ENCODE measurements at places on chromosomes 5 and 9. TPM values are rescaled to one million over a fixed set of nuclear protein-coding genes. Genes with fewer than 3 reads are reported as not detected.

Gene SLC24A2
- not detected for total RNA-seq

Gene ANKRD18B
- total RNA-seq: 0.48 TPM

Gene PALM2AKAP2
- total RNA-seq: 5.0 TPM

Gene SPINK7
- total RNA-seq: not detected

Gene SLCO6A1
- not detected for total RNA-seq

Gene GNA14
- 0.59 TPM for total RNA-seq

Gene PCDHGB1
- total RNA-seq: not detected

Gene KIF12
- not detected for total RNA-seq

Gene PCDHGB4
- total RNA-seq: not detected

Gene ZNF883
- 1.0 TPM for total RNA-seq

Gene WNK2
- 3.8 TPM for total RNA-seq

Gene RNF180
- not detected for total RNA-seq

Gene SMU1
- 28.9 TPM for total RNA-seq

Gene UBE2R2
- 44.4 TPM for total RNA-seq

Gene BARHL1
- not detected for total RNA-seq

Gene PCSK1
- not detected for total RNA-seq

Gene SHISAL2B
- total RNA-seq: not detected

Gene MSX2
- total RNA-seq: not detected

Gene SLU7
- 36.5 TPM for total RNA-seq

Gene SNCB
- total RNA-seq: 1.2 TPM

Gene TMEM215
- total RNA-seq: not detected
